ENCODE measurements at places on chromosomes 1 and 21. TPM values are rescaled to one million over a fixed set of nuclear protein-coding genes. Genes with fewer than 3 reads are reported as not detected.

FCRL2 gene
- total RNA-seq = not detected

CD1E gene
- not detected for total RNA-seq

HSD11B1 gene
- 2.0 TPM for total RNA-seq

NES gene
- 1,770 TPM for total RNA-seq

S1PR1 gene
- total RNA-seq = 2.5 TPM

HES3 gene
- total RNA-seq = not detected

KRTAP21-2 gene
- not detected for total RNA-seq

ADAMTSL4 gene
- 10.9 TPM for total RNA-seq

PLK3 gene
- total RNA-seq = 72.5 TPM

DTL gene
- 1.2 TPM for total RNA-seq

PFDN2 gene
- 64.6 TPM for total RNA-seq

CFAP107 gene
- not detected for total RNA-seq

RHBDL2 gene
- total RNA-seq = not detected

TNFRSF18 gene
- 0.47 TPM for total RNA-seq

FMO2 gene
- not detected for total RNA-seq

L1TD1 gene
- not detected for total RNA-seq

RIPK4 gene
- total RNA-seq = not detected

UBL4B gene
- total RNA-seq = not detected

GJB5 gene
- not detected for total RNA-seq

AGL gene
- 30.3 TPM for total RNA-seq

ADORA3 gene
- not detected for total RNA-seq

SLC30A2 gene
- total RNA-seq = 0.21 TPM

HCN3 gene
- 2.1 TPM for total RNA-seq

SLC35F3 gene
- not detected for total RNA-seq

Measured in myocyte (in vitro differentiated cells).